ENCODE measurements at places on chromosomes 1 and 21.

GRCh38 chr1:152440635-152441471 lies 26.8 kb upstream of the CRNN start:
- DNase-seq, result peak; percentile 63

DNA sequence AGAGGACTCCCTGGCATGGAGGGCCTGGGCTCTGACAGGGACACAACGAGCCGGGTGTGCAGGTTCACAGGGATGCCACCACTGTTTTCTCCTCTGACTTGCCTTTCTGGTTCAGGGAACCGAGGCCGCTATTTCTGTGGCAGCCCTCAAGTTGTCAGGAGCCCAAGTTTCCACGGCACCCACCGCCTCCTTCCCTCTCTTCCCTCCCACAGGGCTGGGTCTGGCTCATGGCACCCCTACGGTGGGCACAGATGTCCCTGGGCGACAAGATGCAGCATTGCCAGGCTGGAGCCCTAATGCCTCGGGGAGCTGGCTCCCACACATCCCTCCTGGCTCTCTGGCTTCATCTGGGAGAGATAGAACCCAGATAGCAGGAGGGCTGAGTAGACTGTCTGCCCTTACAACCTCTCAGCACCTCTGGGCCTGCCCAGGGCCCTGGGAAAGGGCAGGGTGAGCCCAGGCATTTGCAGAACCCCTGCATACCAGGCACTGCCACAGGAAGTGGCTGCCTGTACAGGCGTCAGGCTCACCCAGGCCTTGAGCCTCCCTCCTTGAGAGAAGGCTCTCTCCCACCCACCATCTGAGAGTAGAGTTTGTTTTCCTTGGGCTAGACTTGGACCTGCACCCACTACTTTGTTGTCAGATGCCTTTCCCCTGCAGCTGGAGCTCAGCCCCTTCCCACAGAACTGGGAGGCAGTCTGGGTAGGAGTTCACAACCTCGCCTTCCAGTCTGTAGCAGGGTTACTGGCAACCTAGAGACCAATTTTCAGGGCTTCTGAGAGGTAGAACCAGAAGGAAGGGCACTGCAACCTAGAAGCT lies 20.5 kb downstream of the KCNC4 start:
- DNase-seq, result no peak

- no peak for DNase-seq
Measured at GRCh38 chr1:3494321-3495308, 40.1 kb downstream of the ARHGEF16 start.

DNA sequence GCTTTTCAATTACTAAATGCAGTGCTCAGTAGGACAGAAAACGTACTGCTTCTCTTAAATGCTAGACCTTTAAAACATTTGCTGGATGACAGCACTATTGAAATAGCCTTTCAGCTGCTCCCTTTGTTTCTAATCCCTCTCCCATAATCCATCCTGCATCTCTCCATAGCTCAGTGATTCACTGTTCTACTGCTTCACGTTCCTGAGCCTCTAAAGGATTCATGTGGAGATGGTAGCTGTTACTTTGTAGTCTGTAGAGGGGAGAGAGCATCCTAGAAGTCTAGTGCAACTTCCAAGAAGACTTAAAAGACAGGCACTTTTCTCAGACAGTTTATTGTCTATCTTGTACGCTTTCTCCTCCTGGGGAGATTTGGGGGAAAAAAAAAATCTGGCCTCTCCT lies 51.4 kb downstream of the LRRC8B start:
- DNase-seq, result no peak

DNA sequence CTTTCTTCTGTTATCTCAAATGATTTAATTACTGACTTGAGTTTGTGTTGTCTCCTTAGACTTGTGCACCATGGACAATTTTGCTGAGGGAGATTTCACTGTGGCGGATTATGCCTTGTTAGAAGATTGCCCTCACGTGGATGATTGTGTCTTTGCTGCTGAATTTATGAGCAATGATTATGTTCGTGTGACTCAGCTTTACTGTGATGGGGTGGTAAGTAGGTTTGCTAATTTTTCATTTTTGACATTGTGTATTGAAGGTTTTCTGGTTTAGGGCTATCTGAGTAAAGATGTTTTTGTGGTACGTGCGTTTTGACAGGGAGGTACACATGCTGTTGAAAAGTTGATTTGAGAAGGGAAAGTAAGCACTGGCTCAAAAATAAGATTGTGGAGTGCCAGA lies 14.1 kb downstream of the TTC3 start:
- no peak for DNase-seq

DNA sequence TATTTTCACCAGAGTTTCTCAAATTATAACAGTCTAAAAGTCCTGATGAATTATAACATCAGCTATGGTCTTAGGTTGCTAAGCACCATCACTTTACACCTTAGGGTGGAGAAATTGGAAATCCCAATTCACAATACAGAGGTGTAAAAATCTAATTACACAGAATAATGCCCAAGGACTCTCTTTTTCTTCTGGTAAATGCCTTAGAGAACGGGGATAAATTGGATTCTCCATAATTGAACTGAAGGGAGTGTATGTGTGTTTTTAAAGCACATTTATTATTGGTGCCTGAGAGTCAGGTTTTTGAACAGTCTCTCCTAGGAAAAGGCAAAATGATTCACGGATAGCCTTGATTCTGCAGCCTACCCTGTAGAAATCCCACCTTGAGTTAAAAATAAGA lies 66.8 kb downstream of the NIBAN1 start:
- no peak for DNase-seq

GRCh38 chr1:233614173-233614742 lies 352 bp downstream of the KCNK1 start:
- DNase-seq, result peak; percentile 46

- no peak for DNase-seq
Measured at GRCh38 chr1:38605063-38605462, 254.5 kb downstream of the RRAGC start.

DNA sequence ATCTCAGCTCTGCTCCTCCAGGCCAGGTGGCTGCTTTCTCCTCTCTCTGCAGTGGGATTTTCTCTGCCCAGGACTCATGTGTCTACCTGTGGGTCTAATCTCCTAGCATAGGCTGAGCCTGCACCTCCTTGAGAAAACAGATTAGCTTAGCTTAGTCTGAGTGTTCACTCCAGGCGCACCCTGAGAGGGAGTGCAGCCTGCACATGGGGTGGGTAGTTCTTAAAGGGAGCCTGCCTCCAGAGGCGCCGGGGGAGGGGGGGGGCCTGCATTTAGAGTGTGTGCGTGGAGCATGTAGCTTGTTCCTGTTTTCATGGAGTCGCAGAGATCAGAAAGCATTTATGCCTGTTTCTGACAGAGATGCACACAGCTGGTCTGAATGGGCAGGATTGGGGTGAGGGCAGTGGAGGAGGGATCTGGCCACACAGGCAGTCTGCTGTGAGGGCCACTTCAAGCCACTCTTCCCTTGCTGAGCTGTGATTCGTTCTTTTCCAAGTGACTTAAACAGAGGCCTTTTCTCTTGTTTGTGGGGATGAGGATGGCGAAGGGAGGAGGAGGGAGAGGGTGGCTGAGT lies 45.2 kb downstream of the GALNT2 start:
- peak; percentile 71 for DNase-seq

DNA sequence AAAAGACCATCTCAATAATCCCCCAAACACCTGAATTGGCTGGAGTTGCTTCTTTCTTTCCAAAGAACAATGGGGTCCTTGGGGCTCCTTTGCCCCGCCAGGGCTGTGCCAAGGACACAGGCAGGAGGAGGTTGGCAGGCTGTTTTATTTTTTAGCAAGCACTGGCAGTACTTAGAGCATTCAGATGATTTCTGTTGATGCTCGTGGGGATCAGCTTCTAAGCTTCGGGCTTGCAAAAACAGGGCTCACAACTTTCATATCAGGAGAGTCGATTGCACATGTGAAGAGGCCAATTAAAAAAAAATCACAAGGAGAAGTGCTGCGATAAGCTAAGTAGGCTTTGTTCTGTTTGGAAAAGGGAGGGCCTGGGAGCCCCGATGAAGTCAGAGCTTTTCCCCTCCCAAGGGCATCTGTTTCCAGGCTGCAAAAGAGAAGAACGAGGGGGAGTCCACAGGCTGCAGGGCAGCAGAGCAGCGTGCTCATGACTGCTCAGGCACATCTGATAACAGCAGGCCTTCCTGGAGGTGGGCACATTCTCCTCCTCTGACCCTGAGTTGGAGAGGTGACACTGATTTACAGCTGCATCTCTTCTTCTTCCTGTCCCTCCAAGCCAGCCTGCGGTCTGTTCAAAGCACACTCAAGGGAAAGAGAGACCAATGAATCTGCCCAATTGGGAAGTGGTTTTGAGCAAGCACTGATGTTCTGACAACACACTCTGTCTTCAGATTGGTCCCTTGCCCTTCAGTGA lies 27.3 kb upstream of the BCAR3 start:
- no peak for DNase-seq

DNA sequence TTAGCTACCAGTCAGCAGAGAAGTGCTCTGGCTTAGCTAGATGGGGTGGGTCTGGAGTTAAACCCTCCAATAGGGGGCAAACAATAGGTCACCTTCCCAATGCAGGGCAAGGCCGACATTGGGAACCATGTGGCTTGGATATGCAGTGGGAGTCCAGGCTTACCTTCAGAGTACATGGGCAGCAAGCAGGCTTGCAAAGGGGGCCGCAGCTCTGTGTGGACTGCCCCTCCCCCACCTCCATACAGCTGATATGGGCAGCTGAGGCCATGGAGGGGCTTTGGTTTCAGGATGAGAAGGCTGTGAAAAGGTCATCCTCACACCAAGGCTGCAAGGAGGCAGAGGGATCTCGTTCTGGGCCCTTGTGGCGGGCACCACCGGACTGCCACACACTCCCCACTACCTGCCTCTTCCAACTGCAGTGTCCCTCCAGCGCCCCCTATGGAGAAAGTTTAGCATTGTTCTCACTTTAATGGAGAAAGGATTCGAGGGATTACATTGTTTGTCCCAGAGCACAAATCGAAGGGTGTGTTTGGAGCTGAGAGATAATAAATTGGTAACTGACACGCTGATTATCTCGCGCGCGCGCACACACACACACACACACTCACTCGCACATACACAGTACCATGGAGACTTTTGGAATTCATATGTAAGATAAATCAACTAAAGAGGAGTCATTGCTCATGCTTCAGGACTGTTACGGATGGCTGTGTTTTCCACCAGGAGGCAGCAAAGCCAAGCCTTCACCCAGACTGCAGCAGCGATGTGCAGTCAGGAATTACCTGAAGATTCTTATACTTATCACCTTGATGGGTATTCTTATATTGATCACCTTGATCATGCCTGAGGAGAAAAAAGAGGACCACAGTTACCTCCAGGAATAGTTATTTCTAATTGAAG lies 7.0 kb upstream of the SMCP start:
- DNase-seq, result peak; percentile 21

- DNase-seq, result no peak
Measured at GRCh38 chr1:54794451-54795355, 6.4 kb downstream of the TTC22 start.

GRCh38 chr1:13760921-13761320 lies 60.9 kb downstream of the PRDM2 start:
- DNase-seq, result no peak

DNA sequence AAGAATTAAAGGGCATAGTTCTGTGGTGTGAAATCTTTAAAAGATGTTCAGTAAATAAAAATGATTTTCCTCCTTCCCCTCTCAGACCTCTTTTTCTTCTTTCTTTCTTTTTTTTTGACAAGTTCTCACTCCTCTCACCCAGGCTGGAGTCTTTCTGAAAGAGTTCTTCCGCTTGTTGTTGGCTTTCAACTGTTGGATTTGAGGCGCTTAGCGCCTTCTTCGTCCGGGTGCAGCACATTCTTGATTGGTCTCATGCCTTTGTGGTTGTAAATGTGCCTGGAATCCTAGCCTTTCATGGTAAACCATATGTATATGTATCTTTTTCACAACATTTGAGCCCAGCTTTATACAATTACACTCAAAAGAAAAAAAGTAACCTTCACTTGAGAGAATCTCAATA lies 980 bp upstream of the METTL18 start:
- no peak for DNase-seq

- no peak for DNase-seq
Measured at GRCh38 chr1:69777971-69778370, 210.2 kb downstream of the LRRC7 start.

DNA sequence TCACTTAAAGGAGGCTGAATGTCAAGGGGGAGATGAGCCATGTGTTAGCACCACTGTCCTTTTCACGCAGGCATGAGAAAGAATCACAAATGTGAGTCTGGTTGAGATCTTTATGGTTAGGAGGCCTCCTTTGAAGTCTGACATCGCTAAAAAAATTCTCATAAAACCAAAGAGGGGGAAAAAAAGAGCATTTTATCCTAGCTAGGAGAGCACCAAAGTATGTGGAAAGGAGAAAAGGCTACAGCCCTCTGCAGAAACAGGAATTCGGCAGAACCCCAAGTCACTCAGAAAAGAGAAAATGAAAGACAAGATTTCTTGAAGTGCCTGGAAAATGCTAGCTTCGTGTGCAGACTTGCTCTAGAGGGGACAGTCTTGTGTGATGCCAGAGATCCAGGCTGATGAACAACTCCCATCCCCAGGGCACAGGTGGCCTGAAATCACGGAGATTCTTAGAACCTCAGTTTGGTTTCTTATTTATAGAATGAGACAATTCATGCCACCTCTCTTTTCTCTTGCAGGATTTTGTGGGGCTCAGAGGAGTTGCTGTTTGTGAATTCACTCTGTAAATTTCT lies 61.5 kb downstream of the RUNX1 start:
- no peak for DNase-seq

DNA sequence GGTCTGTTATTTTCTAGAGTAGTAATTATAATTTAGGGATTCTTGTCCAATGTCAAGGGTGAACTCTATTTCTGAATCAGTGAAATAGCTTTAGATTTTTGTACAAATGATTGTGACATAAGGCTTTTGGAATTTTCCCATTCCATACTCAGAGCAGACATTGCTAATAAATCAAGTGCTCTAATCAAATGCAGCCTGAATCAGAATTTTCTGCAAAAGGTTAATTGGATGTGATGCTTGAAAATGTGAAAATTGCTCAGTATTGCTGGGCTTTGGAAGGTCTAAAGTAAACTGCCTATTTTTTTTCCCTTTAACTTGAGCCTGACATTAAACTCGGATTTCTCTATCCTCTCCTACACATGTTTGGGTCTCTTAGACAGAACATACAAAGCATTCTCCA lies 23.2 kb downstream of the SGIP1 start:
- DNase-seq, result no peak

DNA sequence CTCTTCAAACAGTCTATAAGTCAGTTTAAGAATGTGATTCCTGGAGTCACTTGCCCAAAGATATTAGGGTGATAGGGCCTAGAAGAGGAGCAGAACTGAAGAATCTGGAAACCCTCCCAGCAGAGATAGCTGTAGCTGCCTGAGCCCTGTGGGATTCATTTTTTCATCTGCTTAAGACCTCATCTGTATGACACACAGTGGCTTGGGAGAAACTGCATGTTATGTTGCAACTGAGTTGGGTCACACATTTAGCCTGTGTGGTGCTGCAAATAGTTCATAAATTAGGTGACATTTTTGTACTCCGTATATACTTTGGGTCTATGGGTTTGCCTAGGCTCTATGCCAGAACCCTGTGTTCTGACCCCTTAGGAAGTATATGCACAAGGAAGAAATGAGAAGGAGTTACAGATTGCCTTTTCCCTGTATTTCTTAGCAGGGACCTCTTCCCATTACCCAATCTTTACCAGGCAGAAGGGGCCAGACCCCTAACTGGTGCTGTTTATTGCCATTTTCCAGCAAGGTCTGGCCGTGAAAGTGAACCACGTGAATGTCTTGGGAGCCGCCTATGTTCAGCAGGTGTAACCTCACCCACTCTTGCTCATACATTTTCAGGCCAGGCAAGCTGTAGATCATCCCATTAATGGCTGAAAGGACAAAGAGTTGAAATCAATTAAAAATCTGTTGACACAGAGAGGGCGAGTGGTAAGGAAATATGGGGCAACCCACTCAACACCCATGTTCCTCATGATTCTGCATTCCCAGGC lies 41.9 kb upstream of the SLC19A2 start:
- DNase-seq, result no peak
